ENCODE measurements at places on chromosomes 5 and 9. TPM values are rescaled to one million over a fixed set of nuclear protein-coding genes. Genes with fewer than 3 reads are reported as not detected.
A peak's percentile ranks its signal among the peaks of the same experiment; 100 is the strongest.

GRCh38 chr5:40838086-40838485 lies 3.1 kb upstream of the RPL37 start:
- DNase-seq, result no peak

DNA sequence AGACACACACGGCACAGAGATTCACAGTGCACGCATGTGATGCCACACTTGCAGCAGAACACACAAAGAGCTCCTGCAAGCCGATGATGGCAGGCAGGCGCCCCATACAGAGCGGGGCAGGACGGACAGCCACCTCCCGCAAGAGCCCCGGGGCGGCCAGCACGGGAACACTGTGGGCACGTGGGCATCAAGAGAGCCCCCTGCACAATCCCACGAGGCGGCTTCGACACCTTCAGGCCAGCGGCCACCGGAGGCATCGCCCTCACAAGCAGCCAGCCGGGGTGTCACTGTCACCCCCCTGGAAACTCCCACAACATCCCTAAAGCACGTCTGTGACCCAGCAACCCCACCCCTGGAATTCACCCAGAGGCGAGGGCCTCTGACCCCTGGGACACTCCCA lies 17.9 kb downstream of the TERT start:
- no peak for DNase-seq

CFAP77 gene
- polyA plus RNA-seq, result not detected

- no peak for DNase-seq
These were observed 214.1 kb downstream of the SMARCA2 start for GRCh38 chr9:2229109-2229721.

- peak; percentile 81 for DNase-seq
These were observed 626.5 kb upstream of the ZNF608 start for GRCh38 chr5:125372694-125373631.

CIZ1 gene
- polyA plus RNA-seq, result 48.4 TPM

Measured in fibroblast of lung (primary cell).